ENCODE measurements at places on chromosomes 11 and 22. TPM values are rescaled to one million over a fixed set of nuclear protein-coding genes. Genes with fewer than 3 reads are reported as not detected.

TSGA10IP gene
- not detected for total RNA-seq

SMIM35 gene
- not detected for total RNA-seq

ACER3 gene
- 7.0 TPM for total RNA-seq

DRAP1 gene
- total RNA-seq, result 165 TPM

KLHL22 gene
- 31.5 TPM for total RNA-seq

ABCC8 gene
- total RNA-seq, result not detected

RIBC2 gene
- total RNA-seq, result not detected

ZP1 gene
- total RNA-seq, result not detected

PLXNB2 gene
- total RNA-seq, result 163 TPM

DNAJB7 gene
- not detected for total RNA-seq

CD3G gene
- total RNA-seq, result not detected

C11orf91 gene
- not detected for total RNA-seq

DUSP8 gene
- 0.29 TPM for total RNA-seq

NXF1 gene
- total RNA-seq, result 44.0 TPM

LDLRAD3 gene
- 24.2 TPM for total RNA-seq

CSF2RB gene
- not detected for total RNA-seq

OR6T1 gene
- not detected for total RNA-seq

CD3E gene
- total RNA-seq, result not detected

DERL3 gene
- total RNA-seq, result 1.5 TPM

ARHGAP20 gene
- total RNA-seq, result 0.99 TPM

PATE2 gene
- total RNA-seq, result not detected

KIRREL3 gene
- 2.1 TPM for total RNA-seq

DKK3 gene
- 270 TPM for total RNA-seq

HDHD5 gene
- 60.1 TPM for total RNA-seq

CREB3L1 gene
- 23.6 TPM for total RNA-seq

PATE4 gene
- total RNA-seq, result not detected

SDF2L1 gene
- total RNA-seq, result 37.8 TPM

RAB39A gene
- not detected for total RNA-seq

ANO1 gene
- total RNA-seq, result not detected

IRF7 gene
- 25.1 TPM for total RNA-seq

IGF2 gene
- 330 TPM for total RNA-seq

TMEM86A gene
- 12.9 TPM for total RNA-seq

HTR3B gene
- not detected for total RNA-seq

FOSL1 gene
- total RNA-seq, result 11.6 TPM

PMM1 gene
- 14.5 TPM for total RNA-seq

C11orf86 gene
- not detected for total RNA-seq

MAPK8IP2 gene
- 0.16 TPM for total RNA-seq

All from myocyte (in vitro differentiated cells).